Stimulated activated CD8-positive, alpha-beta memory T cell treated with anti-CD3 and anti-CD28 coated beads, Interleukin-7, amount 100 ng/mL, for 1 hour (primary cell): ENCODE measurements at places on chromosomes 2 and 18.

DNA sequence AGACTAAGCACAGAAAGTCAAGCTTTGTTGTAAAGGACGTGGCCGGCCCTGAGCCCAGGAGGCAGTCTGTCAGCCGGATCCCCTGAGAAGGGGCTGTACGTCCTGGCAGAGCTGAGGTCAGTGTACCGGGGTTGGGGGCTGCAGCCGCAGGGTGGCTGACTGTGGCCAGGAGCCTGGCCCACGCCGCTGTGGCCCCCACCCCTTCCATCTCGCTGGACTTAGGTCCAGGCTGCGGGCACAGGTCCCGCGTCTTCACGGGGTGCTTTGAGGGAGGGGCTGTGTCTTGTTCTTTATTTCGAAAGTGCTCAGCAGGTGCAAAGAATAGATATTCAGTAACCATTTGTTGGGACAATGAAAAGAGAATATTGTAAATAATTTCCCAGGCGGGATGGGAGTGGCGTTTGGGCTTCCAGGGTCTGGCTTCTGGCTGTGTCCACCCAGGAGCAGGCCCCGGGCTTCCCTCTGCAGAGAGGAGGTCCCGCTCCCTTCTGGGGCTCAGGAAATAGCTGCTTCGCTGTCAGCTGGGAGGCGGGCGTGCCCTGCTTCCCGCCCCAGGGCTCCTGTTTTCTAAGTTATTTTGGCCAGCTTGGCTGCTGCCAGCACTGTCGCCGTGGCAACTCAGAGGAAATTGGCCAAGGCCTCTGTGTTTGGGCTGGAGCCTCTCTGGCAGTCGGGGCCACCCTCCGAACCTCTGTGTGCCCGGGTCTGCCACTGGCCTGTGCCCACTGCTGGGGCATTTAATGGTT lies 7.4 kb downstream of the NFATC1 start:
- no peak for DNase-seq

DNA sequence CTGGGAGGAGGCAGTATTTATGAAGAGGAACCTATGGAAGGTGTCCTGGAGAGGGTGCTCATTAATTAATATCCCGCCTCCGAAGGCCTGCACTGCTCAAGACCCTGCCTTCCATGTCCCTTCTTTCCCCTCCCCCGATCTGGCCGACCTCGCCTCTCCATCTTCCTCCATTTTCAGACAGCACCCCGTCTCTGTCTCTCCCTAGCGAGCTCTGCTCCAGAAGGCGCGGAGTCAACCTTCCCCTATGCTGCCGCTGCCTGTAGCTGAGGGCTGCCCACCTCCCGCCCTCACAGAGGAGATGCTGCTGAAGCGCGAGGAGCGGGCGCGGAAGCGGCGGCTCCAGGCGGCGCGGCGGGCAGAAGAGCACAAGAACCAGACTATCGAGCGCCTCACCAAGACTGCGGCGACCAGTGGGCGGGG lies 1.1 kb upstream of the WBP1 start:
- no peak for DNase-seq

GRCh38 chr2:152581360-152581759 lies 135.9 kb downstream of the PRPF40A start:
- no peak for DNase-seq

- DNase-seq: no peak
Observed at GRCh38 chr2:33215299-33215698, 261.1 kb upstream of the RASGRP3 start.

GRCh38 chr2:53067533-53067932 lies 700.1 kb upstream of the CHAC2 start:
- no peak for DNase-seq

DNA sequence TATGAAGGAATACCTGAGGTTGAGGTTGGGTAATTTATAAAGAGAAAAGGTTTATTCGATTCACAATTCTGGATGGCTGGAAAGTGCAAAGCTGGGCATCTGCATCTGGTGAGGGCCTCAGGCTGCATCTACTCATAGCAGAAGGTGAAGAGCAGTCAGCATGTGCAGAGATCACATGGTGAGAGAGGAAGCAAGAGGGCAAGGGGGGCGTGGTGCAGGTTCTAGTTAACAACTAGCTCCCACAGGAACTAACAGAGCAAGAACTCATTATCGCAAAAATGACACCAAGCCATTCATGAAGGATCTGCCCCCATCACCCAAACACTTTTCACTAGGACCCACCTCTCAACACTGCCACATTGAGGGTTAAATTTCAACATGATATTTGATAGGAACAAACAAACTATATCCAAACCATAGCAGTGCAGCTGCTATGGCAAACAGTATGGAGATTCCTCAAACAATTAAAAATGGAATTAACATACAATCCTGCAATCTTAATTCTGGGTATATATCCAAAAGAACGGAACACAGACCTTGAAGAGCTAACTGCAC lies 72.8 kb upstream of the LDLRAD4 start:
- DNase-seq: no peak

GRCh38 chr2:37337620-37338280 lies 6.7 kb upstream of the QPCT start:
- no peak for DNase-seq

- DNase-seq: no peak
Observed at GRCh38 chr2:117481608-117482007, 332.9 kb upstream of the DDX18 start.

- DNase-seq: no peak
Observed at GRCh38 chr18:36355511-36355910, 58.0 kb downstream of the FHOD3 start.

DNA sequence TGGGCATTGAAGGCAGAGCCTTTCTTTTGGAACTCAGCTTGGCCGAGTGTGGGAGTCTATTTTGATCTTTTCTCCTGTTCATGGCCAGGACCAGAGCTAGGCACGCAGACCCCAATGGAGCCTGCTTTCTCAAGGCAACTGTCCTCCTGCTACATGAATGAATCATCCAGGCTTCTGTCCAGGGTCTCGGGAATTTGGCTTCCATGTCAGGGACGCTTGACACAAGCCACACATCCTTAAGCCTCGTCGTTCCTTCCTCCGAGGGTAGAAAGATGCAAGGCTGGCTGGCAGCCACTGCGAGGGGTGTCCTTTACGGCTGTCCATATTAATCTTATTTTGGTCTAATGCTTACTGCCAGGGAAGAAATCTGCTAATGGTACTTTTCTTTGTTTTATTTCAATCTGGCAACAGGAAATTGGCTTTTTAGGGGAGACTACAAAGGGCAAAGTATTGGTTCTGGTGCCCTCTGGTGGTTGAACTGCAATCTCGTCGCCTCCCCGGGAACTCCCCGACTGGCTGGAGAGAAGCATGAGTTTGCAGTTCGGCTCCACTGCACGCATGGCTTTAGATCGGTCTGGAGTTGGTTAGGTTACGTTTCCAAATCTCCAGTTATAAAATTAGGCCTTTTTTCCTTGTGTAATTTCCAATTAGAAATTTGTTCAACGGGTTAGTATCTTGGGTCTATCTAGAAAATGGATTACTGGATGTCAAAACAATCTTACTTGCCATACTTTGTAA lies 135.2 kb downstream of the ALPK2 start:
- peak; percentile 13 for DNase-seq
